ENCODE measurements at places on chromosomes 2 and 18.

DNA sequence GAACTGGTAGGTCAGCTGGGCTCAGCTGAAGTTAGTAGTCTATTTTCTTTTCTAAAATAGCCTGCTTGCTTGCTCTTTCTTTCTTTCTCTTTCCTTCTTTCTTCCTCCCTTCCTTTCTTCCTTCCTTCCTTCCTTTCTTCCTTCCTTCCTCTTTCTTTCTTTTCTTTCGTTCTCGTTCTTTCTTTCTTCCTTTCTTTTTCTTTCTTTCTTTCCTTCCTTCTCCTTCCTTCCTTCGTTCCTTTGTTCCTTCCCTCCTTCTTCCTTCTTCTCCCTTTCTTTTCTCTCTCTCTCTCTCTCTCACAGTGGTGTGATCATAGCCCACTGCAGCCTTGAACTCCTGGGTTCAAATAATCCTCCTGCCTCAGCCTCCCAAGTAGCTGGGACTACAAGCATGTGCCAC lies 29.2 kb upstream of the KDM3A start:
- DNase-seq = no peak

GRCh38 chr2:211132573-211132972 lies 576.2 kb downstream of the CPS1 start:
- DNase-seq = no peak

DNA sequence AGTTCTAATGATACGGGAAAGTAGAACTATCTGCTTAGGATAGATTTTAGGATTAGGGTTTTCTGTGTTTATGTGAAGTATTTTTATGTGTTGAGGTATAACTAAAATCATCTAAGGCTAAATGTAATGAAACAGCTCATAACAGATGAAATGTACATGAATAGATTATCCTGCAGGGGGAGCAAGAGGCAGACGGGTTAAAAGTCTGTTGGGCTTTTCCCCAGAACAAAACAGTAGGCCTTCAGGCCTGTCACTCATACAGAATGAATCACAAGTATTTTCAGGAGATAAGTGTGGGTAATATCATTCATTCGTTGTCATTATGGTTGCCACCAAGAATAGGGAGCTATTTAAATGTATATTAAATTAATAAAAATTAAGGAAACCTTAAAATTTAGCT lies 107.9 kb upstream of the IL1R2 start:
- no peak for DNase-seq

DNA sequence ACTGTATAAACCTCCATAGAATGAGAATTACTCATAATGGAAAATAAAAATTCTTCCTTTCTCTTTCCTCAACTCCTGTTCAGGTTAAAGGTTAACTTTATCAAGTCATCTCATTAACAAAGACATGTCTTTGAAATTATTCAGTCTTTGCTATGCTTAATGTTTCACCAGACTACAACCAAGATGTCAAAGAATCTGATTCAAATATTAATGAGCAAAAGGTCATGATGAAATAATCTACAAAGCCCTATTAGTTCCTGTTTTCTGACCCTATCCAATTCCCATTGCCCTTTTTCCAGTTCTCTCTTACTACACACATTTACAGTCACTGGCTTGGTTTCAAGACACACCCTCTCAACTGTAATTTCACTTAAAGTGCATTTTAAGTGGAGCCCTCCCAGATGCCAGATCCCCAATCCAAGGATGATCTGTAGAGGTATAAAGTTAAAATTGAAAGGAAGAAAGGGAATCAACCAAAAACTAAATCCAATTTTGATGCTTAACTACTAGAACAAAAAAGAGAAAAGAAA lies 246.9 kb upstream of the CYP26B1 start:
- no peak for DNase-seq

GRCh38 chr2:233240897-233241296 lies 10.6 kb upstream of the ATG16L1 start:
- no peak for DNase-seq

GRCh38 chr2:186423481-186423880 lies 62.6 kb upstream of the ZC3H15 start:
- no peak for DNase-seq

GRCh38 chr18:47912794-47913585 lies 17.5 kb downstream of the SMAD2 start:
- DNase-seq = no peak

GRCh38 chr2:165070076-165070475 lies 114.8 kb upstream of the SLC38A11 start:
- DNase-seq = no peak

- no peak for DNase-seq
Observed at GRCh38 chr2:132448771-132449170, 32.2 kb downstream of the GPR39 start.

- DNase-seq = no peak
Observed at GRCh38 chr2:207766697-207767460, 2.8 kb downstream of the FZD5 start.

DNA sequence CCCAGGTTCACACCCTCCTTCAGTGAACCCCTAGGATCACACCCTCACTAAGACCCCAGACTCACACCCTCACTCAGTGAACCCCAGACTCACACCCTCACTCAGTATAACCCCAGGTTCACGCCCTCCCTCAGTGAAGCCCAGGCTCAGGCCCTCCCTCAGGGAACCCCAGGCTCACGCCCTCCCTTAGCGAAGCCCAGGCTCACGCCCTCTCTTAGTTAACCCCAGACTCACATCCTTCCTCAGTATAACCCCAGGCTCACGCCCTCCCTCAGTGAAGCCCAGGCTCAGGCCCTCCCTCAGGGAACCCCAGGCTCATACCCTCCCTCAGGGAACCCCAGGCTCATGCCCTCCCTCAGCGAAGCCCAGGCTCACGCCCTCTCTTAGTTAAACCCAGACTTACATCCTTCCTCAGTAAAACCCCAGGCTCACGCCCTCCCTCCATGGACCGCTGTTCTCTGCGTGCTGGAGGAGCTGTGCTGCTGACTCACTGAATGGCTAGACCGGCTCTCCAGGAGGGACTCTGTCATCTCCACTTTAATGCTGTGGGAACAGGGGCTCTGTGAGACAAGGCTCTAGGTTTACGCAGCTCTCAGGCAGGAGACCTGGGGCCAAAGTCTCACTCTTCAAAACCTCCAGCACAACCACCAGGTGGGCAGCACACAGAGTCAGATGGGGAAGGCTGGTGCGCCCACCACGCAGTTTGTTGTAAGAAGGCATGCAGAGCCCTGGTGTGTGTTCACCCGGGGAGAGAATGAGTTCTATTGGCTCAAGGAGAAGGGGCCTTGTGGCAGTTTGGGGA lies 506.9 kb upstream of the MYT1L start:
- DNase-seq = no peak

DNA sequence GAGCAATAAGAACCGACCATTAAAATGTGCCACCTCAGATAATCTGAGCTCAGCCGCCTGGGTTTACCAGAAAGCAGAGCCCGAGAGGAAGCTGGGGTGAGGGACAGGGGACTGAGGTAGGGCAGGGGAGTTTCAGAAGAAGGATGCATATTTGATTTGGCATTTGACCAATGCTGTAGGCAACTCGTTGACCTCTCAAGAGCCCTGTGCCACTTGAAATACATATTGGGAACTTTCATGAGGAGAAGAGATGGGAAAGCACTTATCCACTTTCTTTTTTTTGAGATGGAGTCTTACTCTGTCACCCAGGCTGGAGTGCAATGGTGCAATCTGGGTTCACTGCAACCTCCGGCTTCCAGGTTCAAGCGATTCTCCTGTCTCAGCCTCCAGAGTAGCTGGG lies 148.4 kb upstream of the SPRED2 start:
- no peak for DNase-seq

- no peak for DNase-seq
Observed at GRCh38 chr18:39574897-39575296, 2009.3 kb upstream of the CELF4 start.

- no peak for DNase-seq
Observed at GRCh38 chr2:166609183-166609959, 115.3 kb upstream of the SCN7A start.

DNA sequence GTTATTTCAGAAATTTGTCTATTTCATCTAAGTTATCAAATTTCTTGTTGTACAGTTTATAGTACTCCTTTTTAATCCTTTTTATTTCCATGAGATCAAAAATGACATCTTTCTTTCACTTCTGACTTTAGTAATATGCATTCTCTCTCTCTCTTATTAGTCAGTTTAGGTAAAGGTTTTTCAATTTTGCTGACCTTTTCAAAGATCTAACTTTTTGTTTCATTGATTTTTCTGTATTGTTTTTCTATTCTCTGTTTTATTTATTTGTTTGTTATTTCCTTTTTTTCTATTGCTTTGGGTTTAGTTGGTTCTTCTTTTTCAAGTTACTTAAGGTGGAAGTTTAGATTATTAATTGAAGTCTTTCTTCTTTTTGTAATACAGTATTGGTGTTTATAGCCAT lies 294.2 kb downstream of the CCDC85A start:
- no peak for DNase-seq

GRCh38 chr18:42114310-42114943 lies 159.4 kb downstream of the PIK3C3 start:
- DNase-seq = no peak

DNA sequence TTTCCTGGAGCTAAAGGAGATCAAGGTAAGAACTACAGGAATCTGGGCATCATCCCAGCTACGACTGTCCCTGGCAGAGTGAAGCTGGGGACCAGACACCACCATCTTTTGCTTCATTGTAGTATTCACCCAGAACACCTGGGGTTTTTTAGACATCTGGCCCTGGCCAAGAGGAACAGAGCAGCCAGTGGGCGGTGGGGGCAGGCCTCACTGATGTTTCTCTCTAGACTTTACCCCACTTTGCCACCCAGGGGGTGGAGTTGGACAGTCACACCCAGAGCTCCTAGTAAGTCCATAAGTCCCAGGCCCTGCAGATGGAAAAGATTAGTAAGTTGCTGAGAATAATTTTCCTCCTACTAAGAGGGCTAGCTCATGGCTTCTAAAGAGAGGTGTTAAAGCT lies 39.6 kb downstream of the MARCO start:
- no peak for DNase-seq

- DNase-seq = no peak
Observed at GRCh38 chr2:10599921-10600320, 89.9 kb downstream of the NOL10 start.

- no peak for DNase-seq
Observed at GRCh38 chr18:37565977-37566478, 430 bp upstream of the CELF4 start.

DNA sequence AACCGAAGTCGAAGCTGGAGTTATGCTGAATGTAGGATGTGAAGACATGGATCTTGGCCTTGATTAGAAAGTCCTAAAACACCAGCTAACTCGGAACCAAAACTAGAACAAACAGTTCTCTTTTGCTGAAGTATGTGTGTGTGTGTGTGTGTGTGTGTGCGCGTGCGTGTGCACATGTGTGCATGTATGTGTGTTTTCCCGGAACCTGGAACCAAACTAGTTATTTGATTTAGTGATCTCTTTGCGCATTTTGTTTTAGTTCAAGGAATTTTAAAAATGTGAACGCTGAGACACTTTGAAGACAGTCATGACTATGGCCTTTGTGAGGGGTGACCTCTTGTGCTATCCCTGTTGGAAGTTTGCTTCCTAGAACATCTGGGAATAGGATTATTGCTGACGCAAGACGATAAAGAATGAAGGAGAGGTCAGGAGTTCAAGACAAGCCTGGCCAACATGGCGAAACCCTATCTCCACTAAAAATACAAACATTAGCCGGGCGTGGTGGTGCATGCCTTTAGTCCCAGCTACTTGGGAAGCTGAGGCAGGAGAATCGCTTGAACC lies 23.8 kb downstream of the FHL2 start:
- no peak for DNase-seq

- no peak for DNase-seq
Observed at GRCh38 chr2:28271231-28271918, 121.3 kb upstream of the FOSL2 start.

- DNase-seq = no peak
Observed at GRCh38 chr2:43493954-43494353, 101.9 kb downstream of the THADA start.

DNA sequence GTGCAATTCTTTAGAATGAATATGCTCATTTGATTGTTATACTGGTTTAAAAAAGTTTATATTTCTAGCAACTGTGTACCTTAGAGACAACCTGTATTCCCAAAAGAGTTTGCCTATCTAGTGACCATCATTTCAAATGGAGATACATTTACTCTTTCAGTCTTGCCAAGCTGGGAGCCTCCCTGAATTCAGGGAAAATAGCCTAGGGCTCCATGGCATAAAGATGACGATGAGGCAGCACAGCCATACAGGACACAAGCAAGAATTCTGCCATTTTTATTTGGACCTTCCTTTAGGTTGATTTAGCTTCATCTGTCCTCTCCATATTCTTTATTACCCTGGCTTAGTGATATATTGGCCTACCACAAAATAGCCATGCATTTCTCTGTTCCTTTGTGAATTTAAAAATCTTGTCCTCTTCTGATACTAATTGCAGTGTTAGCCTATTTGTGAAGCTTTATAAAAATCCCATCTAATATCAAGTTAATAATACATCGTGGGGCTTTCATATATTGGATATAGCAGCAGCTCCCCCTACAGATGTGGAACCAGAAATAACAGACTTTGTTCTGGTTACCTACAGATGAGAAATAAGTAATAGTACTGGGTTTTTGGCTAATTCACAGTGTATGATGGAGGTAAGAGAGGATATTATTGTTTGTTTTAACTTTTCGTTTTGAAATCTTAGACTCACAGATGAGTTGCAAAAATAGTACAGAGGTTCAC lies 1661.9 kb upstream of the PIK3C3 start:
- DNase-seq = no peak

DNA sequence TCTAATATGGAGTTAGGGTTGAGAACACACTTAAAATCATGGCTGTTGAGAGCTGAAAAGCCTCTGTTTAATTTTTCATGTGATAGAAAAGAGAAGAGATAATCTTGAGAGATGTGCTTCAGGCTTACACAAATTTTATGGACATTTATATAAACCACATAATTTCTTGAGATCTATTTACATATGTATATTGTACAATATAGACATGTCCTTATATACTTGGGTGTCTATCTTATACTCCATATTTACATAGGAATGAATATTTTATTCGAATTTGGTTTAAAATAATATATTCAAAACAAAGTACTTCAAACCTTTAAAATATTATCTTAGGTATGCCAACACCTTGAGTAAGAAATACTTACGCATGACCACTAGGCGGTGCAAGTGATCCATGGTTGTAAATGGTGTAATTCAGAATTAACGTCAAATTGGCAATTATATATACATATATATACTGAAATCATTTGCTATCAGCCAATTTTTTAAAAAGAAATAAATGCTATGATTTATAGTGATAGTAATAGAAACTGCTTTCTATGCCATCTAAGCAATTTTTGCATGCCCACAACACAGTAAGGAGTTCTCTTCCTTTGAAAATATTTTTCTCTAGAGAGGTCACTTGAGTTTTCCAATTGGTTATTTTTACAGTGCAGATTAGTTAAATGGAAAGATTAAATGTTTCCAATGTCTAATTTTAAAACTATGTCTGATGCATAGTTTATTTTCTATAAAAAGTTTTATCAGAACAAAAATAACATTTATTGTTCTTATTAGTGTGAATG lies 37.6 kb upstream of the SPAG16 start:
- no peak for DNase-seq

- no peak for DNase-seq
Observed at GRCh38 chr18:76803413-76803812, 18.9 kb upstream of the ZNF236 start.

- no peak for DNase-seq
Observed at GRCh38 chr2:84204995-84205394, 254.1 kb downstream of the SUCLG1 start.
